H9 (cell line): ENCODE measurements at places on chromosomes 11 and 22. TPM values are rescaled to one million over a fixed set of nuclear protein-coding genes. Genes with fewer than 3 reads are reported as not detected.

DBX1 gene
- 0.15 TPM in 1 of 2 replicates, not detected in the other for total RNA-seq

TCN1 gene
- not detected in 2 replicates for total RNA-seq

NCF4 gene
- total RNA-seq: not detected in 2 replicates

VSIG2 gene
- not detected in 2 replicates for total RNA-seq

ADAMTS8 gene
- total RNA-seq: 4.9 and 5.0 TPM in 2 replicates

MS4A15 gene
- 0.11 TPM in 1 of 2 replicates, not detected in the other for total RNA-seq

DNA sequence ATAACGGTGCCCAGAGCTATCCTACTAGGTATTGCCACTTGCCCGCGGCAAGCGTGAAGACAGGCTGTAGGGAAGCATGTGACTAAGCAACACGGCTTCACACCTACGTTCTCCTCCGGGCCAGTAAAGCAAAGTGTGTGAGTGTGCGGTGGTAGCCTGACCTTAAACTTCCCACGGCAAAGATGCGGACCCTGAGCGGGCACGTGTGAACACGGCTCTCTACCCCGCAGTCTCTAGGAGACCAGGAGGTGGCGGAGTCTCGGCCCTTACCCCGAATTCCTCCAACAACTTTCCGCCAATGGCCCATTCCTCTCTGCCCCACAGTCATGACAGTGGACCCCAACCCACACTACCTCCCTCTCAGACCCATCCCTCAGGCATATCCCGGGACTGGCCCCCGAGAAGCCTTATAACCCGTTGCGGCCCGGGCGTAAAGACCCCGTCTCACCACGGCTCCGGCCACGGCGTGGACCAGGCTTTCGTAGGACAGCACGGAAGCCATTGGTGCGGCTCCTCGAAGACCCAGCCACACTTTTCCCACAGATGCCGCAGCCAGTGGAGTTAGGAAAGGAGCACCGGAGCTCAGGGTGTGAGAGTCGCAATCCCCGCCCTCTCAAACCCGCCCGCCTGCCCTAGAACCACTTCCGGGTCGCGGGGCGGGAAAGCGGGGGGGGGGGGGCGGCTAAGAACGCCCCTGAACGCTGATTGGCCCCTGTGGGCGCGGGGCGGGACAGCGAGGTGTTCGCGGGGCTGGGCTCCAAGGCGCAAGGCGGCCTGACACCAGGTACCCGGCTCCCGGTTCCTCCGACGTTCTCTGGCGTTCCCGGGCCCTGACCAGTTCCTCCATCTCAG is at the start of gene SLC25A17:
SLC25A17 (minus strand) TSS at position 600 of the 852 bp plus-strand sequence; CDS start at position 502, 98 bp downstream.
- DNase-seq: peak; percentile 95

- DNase-seq: no peak
These were observed 3.8 kb upstream of the OR10D3 start for GRCh38 chr11:124179310-124179709.

DNA sequence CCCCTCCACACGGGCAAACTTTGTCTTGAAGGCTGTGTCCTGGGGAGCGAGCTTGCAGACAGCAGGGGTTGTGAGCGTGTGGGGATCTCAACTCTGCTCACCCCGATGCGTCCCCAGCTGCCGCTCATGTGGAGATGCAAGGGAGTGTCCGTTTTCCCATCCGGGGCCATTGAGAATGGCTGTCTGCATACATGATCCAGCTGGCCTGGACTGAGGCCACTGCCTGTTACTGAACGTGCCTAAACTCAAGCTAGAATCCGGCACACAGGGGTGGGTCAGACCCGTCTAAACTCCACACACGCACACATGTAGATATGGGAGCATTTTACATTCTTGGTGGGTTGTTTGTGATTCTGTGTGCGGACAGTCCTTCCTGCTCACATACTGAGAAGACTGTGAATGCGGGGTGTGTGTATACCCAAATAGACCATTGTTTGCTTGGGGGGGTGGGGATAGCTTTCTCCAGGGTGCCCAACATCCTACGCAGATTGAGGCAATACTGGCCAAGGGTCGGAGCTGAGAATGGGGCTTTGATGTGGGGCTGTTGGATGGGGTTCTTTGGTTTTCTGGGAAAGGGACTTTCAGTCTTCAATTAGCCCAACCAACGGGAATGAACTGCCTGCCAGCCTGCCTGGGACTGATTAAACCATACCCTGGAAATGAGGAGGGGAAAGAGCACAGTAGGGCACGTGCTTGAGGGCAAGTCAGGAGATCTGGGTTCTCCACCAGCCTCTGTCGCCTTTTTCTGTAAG is 60.4 kb downstream of the ST3GAL4 start:
- no peak for DNase-seq

DNA sequence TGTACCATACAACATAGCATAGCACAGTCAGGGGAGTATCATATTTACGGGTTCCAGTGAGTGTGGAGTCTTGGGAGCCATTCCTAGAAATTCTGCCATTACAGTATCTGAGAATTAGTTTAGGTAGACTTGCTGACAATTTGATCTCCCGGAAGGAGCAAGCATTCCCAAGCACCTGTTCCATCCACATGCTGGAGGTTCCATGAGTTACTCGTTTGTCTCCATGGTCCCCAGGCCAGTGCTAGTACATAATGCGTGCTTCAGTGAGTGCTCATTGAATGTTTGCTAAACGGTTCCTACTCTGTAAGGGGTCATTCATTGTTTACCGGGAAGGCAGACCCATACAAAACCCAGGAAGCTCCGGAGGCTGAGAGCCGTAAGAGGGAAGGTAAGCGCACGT is 27.4 kb upstream of the MYOD1 start:
- DNase-seq: no peak

- DNase-seq: peak; percentile 99
These were observed 11.7 kb upstream of the GLYATL1 start for GRCh38 chr11:58927393-58928106.

- no peak for DNase-seq
These were observed 84.4 kb upstream of the MYOD1 start for GRCh38 chr11:17634776-17635550.

- no peak for DNase-seq
These were observed 320.5 kb downstream of the MIAT start for GRCh38 chr22:26977741-26978376.

- DNase-seq: no peak
These were observed 36.8 kb upstream of the TP53I11 start for GRCh38 chr11:44987506-44987905.

DNA sequence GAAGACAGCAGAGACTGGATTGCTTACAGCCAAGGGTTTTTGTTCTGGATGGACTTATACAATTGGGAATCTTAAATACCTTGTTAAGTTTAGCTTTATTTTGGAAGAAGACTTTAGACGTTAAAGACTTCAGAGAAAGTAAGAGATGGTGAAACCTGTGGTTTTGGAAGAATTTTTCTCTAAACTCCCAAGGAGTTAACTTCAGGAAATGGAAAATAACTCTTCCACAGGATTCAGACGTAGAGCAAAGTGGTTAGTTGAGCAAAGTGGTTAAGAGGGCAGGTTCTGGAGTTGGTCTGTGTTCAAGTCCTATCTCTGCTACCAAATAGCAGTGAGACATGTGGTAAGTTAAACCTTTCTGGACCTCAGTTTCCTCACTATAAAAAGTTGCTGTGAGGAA is 12.8 kb downstream of the PITPNB start:
- DNase-seq: no peak

DNA sequence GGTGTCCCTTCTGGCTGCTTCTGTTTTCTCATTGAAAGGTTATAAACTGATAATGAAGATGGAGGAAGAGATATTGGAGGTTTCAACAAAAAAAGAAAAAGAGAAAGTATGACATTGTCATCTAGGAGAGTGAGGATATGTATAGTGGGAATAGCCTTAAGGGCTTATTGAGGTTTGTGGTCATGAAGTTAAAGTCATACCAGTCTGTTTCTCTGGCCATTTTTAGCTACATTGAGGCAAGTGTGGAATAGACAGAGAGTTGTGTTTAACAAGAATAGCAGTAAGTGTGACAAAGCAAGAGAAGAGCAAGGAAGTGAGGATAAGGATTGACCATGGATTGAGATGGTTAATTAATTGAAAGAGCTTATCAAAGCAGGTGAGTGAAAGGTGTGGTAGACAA is 110.4 kb downstream of the ELP4 start:
- no peak for DNase-seq

GRCh38 chr11:57552479-57552878 is 15.0 kb downstream of the UBE2L6 start:
- DNase-seq: no peak

GRCh38 chr11:96257972-96258934 is 84.7 kb downstream of the MAML2 start:
- no peak for DNase-seq

DNA sequence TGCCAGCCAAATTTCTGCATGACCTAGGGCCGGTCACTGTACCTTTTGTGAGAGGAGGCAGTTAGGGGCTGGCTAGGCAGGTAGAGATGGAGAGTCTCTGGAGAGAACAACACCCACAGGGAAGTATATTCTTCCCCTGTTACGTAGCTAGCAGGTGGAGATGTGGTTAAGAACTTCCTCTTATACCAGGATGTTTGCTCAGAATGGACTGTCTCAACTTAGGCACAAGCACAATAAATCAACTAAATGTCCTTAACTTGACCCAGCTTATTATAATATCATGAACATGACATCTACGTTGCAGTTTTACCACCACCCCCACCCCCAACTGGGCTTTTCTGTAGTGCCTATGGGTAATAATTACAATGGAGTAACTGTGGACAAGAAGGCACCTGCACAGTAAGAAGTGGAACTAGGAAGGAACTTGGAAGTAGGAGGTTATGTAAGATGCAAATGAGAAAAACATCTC is 60.7 kb upstream of the MPEG1 start:
- no peak for DNase-seq

DNA sequence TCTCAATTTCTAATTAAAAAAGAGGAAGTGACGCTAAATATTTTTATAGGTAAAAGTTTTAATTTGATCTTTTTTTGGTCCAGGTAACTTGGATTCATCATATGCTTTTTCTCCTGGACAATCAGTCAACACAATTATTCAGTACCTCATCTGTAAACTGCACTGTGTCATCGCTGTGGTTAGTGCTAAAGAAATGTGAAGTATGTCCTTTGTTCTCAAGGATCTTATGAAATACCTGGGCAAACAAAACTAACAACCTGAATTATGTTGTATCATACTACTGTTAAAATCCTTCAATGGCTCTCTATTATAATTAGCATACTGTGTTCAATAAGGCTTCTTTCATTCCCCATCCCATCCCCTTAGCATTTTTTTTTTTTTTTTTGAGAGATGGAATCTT is 19.9 kb upstream of the SCN3B start:
- no peak for DNase-seq

- no peak for DNase-seq
These were observed 30.3 kb downstream of the ATM start for GRCh38 chr11:108253176-108253575.

DNA sequence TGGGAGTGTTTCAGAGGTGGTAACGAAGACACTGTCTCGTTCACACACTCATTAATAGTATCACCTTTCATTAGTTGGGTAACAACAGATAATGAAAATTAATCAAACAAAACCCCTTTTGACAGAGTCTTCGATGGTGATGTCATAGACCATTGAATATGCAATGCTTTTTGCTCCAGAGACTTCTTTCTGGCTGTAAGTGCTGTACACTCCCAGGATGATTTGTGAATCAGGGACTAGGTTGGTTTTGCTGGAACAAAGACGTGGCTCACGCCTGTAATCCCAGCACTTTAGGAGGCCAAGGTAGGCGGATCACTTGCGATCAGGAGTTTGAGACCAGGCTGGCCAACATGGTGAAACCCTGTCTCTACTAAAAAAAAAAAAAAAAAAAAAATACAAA is 9.5 kb upstream of the RASSF10 start:
- no peak for DNase-seq

GRCh38 chr22:44261861-44262595 is 50.7 kb downstream of the SHISAL1 start:
- DNase-seq: peak; percentile 23

- DNase-seq: no peak
These were observed 77.8 kb upstream of the GDPD4 start for GRCh38 chr11:77379253-77379652.

- no peak for DNase-seq
These were observed 419.2 kb upstream of the SYN3 start for GRCh38 chr22:33477120-33478111.

- DNase-seq: no peak
These were observed 22.4 kb downstream of the SNAP29 start for GRCh38 chr22:20881231-20881630.

DNA sequence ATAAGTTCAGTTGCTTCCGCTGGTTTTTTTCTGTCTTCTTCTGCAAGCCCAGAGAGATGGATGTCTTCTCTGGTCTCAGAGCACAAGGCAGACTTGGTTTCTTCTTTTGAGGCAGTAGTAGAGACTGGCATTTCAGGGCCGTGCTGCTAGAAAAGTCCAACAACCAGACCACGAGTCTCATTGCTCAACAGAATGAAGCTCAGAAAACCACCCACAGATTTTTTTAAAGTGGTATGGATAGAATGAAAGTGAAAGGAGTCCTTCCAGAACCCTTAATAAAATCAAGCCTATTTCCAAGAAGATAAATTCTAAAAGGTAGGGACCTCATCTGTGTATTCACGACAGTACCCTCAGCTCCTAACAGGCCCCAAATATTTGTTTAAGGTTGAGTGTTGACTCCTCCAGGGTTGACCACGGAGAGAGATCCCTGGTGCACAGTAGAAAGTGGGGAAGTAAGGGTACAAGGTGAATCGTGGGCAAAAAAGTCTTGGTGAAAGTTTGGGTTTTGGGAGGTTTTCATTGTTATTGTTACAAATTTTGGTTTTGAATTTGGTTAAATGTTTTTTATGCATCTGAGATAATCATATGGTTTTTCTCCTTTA is 43.6 kb upstream of the DDX6 start:
- no peak for DNase-seq

GRCh38 chr22:35369996-35370395 is 10.9 kb upstream of the HMOX1 start:
- no peak for DNase-seq
